CD8-positive, alpha-beta memory T cell (primary cell): ENCODE measurements at places on chromosomes 4 and X. TPM values are rescaled to one million over a fixed set of nuclear protein-coding genes. Genes with fewer than 3 reads are reported as not detected.

DNA sequence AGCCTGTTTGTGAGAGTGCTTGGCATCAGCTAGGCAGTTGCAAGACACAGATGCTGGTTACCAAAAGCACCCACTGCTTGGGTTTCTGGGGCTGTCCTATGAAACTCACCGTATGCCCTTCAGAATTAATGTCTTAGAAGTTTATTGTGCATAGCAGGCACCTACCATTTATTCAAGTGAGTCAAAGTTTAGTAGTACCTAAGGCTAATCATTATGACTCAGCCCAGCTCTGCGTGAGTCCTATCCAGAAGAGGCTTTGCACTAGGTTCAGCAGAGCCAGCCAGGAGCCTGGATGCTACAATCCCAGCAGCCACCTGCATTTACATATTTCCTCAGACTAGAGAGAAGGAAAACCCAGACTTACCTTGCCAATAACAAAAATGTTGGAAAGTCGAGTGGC is 4.2 kb downstream of the RPS4X start:
- no peak for DNase-seq

GRCh38 chr4:162699629-162700028 is 467.1 kb downstream of the NAF1 start:
- DNase-seq = no peak

DNA sequence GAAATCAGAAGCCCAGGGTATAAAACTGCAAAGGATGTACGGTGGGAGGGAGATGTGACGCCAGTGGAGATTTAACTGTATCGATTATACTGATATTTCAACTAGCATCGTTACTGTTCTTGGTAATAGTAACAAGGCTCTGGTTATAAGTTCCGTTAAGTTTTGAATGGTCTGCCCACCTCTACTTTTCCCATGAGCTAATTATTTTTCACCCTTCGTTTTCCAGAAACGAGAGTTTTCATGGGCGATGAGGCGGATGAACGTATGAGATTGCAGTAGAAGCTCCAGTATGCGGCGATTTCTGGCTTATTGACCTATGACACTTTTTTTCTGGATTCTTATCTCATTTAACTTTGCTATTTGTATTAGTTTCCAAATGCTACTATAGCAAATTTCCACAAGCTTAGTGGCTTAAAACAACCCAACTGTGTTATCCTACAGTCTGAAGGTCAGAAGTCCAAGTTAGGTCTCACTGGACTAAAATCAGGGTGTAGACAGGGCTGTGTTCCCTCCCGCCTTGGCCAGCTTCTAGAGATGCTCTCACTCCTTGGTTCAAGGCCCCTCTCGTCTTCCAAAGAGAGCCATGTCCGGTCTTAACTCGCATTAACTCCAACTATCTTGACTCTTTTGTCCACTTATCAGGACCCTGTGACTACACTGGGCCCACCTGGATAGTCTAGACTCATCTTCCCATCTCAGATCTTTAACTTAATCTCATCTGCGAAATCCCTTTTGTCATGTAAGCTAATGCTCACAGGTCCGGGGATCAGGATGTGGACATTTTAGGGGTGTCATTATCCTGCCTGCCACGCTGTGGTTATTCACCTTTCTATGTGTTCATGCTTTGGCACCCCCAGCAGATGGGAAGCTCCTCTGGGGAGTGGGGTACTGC is 122.5 kb downstream of the IRF2 start:
- DNase-seq = no peak

Gene KLHL13
- 0.20 TPM for total RNA-seq

Gene ALB
- not detected for total RNA-seq

GRCh38 chr4:19063662-19064061 is 1042.1 kb upstream of the LCORL start:
- DNase-seq = no peak

DNA sequence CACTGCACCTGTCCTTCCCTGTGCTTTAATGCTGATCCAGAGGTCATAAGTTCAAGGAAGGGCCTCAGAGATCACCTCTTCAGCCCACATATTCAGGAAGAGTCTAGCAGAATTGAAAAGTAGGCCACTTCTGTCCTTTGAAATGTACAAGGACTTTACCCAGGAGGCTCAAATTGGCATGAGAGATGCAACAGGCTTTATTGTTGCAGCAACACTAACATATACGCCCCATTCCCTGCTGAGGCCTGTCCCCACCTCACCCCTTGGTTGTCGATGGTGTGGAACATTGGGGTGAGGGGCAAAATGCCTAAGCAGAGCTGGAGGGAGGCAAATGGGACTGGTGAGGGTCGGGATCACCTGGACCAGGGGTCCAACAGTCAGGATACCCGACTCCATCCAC is 2.8 kb downstream of the PRAF2 start:
- DNase-seq = no peak

DNA sequence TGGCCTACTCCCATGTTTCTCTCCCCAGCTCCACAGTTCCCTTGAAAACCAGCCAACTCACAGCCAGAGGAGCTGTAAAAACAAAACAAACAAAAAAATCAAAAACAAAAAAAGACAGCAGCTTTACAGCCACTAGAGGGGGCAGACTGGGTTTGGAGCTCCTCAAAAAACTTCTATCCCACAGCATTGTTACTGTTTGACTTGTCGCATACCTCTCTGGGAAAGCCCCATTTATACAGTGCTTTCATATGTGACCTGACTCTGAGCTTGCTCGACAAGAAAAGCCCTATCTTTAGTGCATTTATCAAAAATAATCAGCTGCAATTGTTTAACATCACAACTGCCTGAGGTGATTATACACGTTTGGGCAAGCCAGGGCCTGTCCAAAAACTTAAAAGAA is 21.6 kb downstream of the TSPAN6 start:
- no peak for DNase-seq

Gene PLS3
- 0.51 TPM for total RNA-seq

- DNase-seq = no peak
Observed at GRCh38 chr4:124337874-124338273, 374.7 kb downstream of the ANKRD50 start.

Gene MTTP
- total RNA-seq = not detected

GRCh38 chr4:55447831-55448230 is 52.1 kb downstream of the TMEM165 start:
- DNase-seq = no peak

DNA sequence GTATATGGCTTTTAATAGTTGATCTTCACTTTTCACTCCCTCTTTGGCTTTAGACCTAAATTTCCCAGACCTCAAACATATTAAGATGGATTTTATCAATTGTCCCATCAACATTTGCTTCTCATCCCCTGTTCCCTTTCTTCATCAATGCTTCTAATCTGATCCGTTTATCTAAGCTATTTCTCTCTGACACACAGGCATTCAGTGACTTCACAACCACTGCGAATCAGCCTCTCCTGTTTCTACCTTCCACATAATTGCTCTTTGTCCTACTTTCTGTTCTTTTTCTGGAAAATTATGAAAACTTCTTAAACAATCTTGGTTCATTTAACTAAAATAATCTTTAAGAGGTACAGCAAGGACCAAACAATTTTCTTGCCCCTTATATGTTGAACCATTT is 115.2 kb downstream of the GLRA3 start:
- DNase-seq = no peak

- no peak for DNase-seq
Observed at GRCh38 chr4:78669453-78669852, 106.7 kb upstream of the BMP2K start.

GRCh38 chrX:107576392-107576791 is 51.9 kb upstream of the PRPS1 start:
- DNase-seq = no peak

DNA sequence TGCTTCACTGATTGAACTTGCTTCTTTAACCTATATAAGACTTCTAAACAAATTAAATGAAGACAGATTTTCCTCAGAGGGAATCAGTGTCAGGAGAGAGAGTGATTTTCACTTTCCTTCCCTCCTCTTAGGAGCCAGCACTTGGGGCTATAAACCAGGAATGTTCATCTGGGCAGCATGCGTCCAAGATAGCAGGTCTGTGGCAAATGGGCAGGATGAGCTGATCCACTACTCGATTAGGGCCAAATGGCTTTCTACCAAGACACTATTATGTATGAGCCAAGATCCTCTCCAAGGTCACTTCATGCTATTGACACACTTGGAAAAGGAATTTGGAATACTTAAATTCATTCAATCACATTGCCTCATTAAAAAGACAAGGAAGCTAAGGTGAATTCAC is 203.9 kb upstream of the GRID2 start:
- DNase-seq = no peak

Gene FSTL5
- total RNA-seq = not detected

DNA sequence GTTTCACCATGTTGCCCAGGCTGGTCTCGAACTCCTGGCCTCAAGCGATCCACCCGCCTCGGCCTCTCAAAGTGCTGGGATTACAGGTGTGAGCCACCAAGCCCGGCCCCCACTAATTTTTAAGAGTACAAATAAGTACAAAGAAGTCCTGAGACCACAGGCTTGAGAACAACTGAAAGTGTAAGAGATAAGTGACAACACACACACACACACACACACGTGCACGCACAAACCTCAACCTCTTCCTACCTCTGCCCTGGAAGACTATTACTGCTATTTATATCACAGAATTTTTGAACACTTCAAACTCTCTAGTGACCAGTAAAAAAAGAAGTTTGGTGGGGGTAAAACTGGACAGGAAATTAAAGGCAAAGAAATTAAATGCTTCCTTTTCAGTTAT is 7.5 kb downstream of the KLHL15 start:
- no peak for DNase-seq

Gene TIGD4
- 0.68 TPM for total RNA-seq

Gene C4orf36
- total RNA-seq = not detected

DNA sequence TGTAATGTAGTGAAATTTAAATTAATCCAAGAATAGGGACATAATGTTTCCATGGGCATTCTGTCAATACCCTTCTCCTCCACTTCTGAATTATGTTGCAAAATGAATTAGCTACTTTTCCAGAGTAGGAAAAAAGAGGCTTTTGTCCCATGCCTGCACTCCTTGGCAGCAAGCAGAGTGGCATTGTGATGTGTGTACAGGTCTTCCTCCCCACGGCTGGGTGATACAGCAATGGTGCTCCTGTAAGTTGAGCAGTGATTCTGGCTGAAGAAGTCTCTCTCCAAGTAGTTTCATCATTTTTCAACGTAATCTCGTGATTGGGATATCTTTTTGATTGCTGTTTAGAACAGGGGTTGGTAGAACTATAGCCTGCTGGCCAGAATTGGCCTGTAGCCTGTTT is 59.9 kb downstream of the KIT start:
- DNase-seq = no peak

Gene TBC1D19
- 6.3 TPM for total RNA-seq

GRCh38 chrX:8272821-8273220 is 101.8 kb upstream of the VCX2 start:
- DNase-seq = no peak

- no peak for DNase-seq
Observed at GRCh38 chr4:6491235-6491634, 18.8 kb upstream of the PPP2R2C start.

DNA sequence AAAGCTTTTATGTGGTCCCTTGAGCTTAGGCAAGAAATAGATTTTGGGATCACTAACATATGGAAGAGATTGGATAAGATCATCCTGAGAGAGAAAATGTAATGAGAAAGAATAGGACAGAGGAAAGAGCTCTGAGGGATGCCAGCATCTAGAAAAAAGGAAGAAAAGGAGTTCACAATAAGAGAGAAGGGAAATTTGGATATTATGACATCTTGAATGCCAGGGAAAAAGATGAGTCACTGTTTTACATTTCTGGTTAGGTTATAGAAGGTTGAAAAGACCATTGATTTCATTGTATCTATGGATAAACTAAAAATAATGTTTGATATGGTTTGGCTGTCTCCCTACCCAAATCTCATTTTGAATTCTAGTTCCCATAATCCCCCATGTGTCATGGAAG is 208.5 kb downstream of the MAD2L1 start:
- no peak for DNase-seq

DNA sequence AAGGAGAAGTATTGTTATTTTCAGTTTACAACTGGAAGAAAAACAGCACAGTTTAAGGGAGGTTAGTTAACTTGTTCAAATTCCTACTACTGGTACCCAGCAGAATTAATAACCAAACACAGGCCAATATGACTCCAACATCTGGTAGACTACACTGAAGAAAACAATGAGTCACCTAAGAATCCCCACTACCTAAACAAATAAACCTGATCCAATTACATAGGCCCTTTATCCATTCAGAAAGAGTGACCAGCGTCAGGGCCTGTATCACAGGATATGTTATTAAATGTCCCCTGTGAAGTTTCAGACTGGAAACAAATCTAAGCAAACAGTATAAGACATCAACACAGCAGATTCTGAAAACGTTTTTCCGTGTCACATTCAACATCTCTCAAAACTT is 492.5 kb upstream of the INTU start:
- no peak for DNase-seq

DNA sequence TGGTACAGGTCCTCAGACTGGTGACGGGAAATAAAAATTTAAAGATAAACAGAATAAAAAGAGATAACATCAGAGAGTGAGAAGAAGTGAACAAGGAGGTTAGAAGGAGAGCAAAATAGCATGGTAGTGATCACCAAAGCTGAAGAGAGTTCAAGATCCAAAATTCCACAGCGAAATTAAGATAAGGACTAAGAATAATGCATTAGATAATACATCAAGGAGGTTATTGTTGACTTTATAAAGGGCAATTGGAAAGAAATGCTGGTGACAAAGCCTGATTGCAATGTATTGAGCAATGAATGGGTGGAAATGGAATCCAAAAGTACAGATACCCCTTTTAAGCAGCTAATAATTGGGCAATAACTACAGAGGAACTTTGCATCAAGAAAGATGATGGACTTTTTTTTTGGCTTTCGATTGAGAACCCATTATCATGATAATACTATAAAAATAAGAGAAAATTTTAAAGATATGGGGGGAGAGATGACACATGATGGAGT is 101.6 kb upstream of the MAP9 start:
- DNase-seq = no peak

Gene GALNT7
- total RNA-seq = 18.0 TPM

Gene MAP3K15
- total RNA-seq = 0.13 TPM

DNA sequence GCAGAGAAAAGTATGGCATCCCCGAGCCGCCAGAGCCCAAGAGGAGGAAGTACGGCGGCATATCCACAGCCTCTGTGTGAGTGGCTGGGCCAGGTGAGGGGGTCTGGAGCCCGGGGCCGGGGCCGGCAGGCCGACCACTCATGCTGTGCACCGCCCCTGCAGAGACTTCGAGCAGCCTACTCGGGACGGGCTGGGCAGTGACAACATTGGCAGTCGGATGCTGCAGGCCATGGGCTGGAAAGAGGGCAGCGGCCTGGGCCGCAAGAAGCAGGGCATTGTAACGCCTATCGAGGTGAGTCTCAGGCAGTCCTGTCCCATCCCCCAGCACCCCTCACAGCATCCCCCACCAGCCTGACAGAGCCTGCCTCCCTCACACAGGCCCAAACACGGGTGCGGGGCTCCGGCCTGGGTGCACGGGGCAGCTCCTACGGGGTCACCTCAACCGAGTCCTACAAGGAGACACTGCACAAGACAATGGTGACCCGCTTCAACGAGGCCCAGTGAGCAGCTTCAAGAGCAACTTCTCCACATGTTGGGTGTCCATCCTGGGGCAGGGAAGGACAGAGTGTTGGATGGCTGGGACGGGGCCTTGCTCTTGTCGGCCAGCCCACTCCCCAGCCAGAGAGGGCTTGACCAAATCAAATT is 7.4 kb upstream of the UBA1 start:
- no peak for DNase-seq

Gene TREX2
- 2.3 TPM for total RNA-seq
